ENCODE measurements at places on chromosomes 13 and 19.

- no peak for DNase-seq
Observed at GRCh38 chr13:102392481-102393209, 9.2 kb downstream of the FGF14 start.

DNA sequence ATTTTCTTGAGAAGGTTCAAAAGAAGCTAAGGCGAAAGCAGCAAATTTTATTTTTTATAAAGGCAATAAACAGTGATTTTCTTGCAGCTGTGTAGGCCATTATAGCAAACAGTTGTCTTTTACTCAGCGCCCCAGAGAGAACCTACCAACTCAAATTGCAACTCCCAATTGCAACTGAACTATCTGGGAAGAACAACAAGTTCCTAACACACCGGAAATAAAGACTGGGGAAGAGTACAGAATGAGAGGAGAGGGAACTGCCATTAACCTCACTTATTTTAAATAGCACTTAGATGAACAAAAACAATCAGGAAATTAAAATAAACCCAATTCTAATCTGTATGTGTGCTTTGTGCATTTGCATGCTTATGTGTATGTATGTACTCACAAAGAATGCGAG is 171.1 kb downstream of the KCTD12 start:
- no peak for DNase-seq

- no peak for DNase-seq
Observed at GRCh38 chr13:21986602-21987001, 315.7 kb downstream of the FGF9 start.

DNA sequence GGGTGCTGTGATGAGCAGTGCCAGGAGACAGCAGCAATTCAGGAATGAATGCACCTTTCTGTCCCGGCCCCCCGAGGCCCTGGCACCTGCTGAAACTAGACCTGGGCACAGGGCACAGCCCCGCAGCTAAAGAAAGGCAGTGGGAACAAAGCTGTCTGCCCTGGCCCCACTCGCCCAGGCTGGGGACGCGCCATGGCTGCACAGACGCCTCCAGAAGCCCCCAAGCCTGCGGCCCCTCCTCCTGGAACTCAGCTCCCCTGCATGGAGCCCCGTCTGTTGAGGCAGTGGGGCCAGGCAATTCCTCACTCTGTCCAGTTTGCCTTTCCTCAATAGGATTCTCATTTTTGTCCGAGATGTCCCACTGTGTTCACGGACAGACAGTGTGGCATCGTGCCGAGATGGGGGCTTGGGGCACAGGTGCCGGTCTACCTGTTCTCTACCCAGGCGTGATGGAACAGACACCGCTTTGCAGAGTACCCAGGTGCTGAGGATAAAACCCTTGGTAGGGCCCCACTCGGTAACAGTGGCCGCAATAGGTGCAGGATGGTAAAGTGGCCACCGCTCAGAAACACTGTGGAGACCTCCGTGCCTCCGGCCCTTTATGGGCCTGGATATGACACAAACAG is 146.5 kb upstream of the SOX1 start:
- no peak for DNase-seq

GRCh38 chr19:12751635-12752034 is at the start of gene BEST2:
Gene BEST2 (plus strand): TSS chr19:12751791. CDS start chr19:12752593, 802 bp downstream.
- DNase-seq, result no peak

GRCh38 chr19:4376671-4376990 is 23.7 kb downstream of the SH3GL1 start:
- DNase-seq, result no peak

GRCh38 chr13:26054896-26055295 is 3.1 kb upstream of the SHISA2 start:
- no peak for DNase-seq
